ENCODE measurements at places on chromosomes 16 and 17.

- no peak for DNase-seq
Observed at GRCh38 chr17:74649909-74650308, 26.4 kb upstream of the CD300E start.

DNA sequence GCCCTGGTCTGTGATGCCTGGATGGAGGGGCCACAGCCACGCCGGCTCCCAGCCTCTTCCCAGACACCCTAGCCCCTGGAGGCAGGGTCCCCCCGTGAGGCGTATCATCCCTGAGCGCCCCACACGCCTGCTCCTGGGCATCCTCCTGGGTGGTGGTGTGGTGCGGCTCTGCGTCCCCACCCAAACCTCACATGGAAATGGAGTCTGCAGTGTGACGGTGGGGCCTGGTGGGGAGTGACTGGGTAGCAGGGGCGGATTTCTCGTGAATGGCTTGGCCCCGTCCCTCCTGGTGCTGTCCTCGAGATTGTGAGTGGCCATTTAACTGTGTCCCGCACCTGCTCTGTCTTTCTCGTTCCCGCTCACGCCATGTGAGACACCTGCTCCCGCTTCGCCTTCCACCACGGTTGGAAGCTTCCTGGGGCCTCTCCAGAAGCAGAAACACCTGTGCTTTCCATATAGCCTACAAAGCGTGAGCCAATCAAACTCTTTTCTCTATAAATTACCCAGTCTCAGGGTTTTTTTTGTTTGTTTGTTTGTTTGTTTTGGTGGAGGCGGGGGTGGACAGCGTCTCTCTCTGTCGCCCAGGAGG lies 5.9 kb upstream of the SSTR5 start:
- DNase-seq: no peak

DNA sequence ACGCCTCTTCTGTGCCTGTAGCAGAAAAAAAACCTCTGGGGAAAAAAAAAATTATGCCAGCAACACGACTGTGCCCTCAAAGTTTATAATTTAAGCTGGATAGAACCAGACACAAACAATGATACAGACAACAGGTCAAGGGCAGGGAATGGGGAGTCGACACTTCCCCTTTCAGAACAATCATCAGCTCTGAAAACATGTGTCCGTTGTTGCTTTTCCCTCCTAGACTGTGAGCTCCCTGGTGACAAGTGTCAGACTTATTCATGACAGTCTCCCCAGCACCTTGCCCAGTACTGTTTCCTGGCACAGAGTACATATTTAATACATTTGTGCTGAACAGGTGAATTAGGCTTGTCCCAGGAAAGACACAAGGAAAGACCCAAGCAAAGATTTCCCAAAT lies 178.3 kb downstream of the SOX9 start:
- DNase-seq: no peak

GRCh38 chr16:13571036-13571435 lies 348.9 kb upstream of the ERCC4 start:
- DNase-seq: no peak

DNA sequence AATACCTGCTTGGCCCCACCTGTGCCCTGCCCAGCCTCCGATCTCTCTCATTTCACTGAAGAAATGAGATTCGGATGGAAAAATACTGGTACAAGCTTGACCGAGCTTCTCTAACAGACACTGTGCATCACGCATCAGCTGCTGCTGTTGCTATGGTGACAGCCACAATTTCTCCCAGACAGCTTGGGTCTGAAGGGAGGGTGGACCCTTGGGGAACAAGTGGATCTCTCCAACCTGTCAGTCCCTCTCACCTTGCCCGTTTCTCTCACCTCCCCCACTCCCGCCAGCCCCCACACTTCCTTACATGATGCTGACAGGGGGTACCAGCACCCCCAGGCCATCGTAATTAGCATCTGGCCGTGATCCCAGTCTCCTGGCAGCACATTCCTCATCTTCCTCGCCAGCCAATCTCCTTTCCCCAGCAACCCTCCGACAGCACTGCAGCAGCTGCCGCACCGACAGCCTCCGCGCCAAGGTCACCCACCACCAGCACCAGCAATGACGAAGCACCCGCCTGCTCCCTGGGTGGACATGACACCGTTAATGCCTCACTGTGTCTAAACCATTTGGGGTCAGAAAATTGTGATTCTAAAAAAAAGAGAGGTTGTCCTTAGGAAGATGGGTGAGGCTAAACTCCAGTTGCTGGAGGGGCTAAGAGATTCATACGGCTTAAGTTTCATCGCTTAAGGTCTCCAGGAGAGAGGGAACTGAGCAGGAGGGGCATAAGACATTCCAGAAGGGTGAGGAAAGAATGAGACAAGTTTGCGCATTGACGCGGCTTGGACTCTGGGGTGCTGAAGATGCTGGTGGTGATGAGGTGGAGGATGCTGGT lies 58.6 kb upstream of the TNRC6A start:
- no peak for DNase-seq

GRCh38 chr17:76593384-76593826 lies 7.7 kb upstream of the ST6GALNAC2 start:
- DNase-seq: no peak

DNA sequence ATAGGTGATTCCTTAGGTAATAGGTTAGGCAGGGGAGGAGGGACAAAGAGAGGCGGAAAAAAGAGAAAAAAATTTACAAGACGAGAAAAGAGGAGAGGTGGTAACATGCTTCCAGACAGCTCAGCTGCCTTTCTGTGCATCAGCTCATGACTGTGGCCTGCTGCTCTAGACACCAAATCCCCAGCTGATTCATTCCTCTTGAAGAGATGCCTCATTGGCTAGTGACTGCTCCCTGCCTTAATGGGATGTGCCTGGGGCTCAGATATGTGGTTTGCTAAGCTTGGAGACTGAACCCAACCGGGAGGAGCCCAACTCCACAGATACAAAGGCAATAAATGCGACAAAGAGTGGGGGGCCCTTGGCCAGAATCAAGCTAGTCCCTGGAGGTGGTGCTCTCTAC lies 105.9 kb upstream of the FAM20A start:
- DNase-seq: no peak

DNA sequence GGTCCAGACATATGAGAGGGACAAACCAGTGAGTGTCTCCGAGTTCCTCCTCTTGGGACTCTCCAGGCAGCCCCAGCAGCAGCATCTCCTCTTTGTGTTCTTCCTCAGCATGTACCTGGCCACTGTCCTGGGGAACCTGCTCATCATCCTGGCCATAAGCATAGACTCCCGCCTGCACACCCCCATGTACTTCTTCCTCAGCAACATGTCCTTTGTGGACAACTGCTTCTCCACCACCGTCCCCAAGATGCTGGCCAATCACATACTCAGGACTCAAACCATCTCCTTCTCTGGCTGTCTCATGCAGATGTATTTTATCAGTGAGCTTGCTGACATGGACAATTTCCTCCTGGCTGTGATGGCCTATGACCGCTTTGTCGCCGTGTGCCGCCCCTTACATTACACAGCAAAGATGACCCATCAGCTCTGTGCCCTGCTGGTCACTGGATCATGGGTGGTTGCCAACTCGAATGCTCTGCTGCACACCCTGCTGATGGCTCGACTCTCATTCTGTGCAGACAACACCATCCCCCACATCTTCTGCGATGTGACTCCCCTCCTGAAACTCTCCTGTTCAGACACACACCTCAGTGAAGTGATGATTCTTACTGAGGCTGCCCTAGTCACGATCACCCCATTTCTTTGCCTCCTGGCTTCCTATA lies 19.2 kb downstream of the ZNF200 start:
- no peak for DNase-seq

GRCh38 chr17:7887038-7887481 lies 1.5 kb upstream of the CHD3 start:
- no peak for DNase-seq

Data from common myeloid progenitor, CD34-positive (primary cell).